NCI-H2081 treated with DMSO at 0.1 percent for 48 hours (cell line): ENCODE measurements at places on chromosomes 11 and 22.

GRCh38 chr11:112016088-112016764 is 9.0 kb upstream of the DLAT start:
- no peak for DNase-seq

GRCh38 chr11:65442842-65443331 is 20.3 kb downstream of the NEAT1 start:
- no peak for DNase-seq

GRCh38 chr11:133726542-133726941 is 118.8 kb downstream of the SPATA19 start:
- no peak for DNase-seq

GRCh38 chr11:8289492-8289918 is 25.8 kb upstream of the LMO1 start:
- no peak for DNase-seq

DNA sequence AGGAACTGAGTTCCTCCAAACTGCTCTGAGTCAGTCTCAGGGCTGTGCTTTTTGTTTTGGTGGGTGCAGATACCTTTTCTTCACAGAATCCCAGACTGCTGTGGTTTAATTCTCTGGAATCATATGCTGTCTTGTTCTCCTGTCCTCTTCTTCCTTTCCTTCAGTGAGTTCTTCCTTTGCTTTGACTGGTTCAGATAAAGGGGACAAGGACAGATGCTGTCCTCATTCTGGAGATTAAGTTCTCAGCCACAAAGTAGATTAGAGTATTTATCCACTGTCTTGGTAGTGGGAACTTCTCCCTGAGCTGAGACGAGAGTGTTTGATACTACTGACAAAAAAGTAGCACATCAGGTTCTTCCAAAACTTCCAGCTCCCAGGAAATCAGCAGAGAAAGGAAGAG is 13.3 kb downstream of the ZDHHC5 start:
- no peak for DNase-seq

DNA sequence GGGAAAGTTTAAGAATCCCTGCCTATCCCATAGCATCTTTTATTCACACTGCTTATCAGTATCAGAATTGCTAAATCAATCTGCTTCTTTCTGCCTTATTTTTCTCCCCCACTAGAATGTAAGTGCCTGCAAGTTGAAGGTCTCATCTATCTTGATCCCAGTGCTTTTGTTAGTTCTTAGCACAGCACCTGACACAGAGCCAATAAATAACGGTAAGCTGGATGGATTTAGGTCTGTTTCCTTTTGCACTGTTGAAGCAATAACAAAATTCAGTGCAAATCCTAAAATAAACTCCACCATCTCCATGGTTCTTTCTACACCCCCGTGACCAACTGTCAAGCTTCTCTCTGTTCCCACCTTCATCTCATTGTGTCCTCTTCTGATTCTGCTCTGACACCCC is 36.7 kb upstream of the CD44 start:
- DNase-seq, result no peak

- DNase-seq, result peak; percentile 14
These were observed 703 bp downstream of the POGLUT3 start for GRCh38 chr11:108497317-108498045.

DNA sequence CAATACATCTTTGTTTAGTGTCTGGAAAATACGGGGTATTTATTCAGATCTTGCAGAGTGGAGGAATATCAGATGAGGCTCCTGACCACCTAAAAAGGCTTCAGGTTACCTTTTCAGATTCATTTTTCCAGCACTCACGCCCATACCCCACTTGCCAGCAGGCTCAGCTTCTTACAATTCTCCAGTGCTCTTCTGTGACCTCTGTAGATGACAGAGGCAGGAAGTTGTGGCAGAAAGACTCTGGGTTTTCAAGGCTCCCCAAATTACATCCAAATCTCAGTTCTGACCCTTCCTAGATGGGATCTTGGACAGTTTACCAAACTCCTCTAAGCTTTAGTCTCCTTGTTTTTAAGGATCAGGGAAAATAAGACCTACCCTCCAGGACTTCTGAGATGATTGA is 61.1 kb downstream of the SYTL2 start:
- no peak for DNase-seq

- no peak for DNase-seq
These were observed 11.5 kb upstream of the DKK3 start for GRCh38 chr11:12019866-12020416.

DNA sequence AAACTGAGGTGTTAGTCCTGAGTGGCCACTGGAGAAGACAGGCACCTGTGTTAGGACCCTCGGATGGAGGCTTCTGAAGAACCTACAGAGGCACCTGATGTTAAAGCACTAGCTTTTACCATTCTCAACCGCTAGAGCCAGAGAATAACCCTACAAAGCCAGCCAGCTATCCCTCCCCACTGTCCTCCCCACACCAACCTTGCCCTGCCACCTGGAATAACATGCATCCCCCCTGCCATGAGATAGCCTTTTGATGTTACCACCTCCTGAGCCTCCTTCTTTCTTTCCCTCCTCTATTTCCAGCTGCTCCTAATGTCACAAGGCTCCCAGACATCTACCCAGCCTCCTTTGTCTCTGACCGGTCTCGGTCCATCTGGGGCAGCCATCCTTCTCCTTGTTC is 28.1 kb downstream of the COMMD9 start:
- DNase-seq, result no peak

DNA sequence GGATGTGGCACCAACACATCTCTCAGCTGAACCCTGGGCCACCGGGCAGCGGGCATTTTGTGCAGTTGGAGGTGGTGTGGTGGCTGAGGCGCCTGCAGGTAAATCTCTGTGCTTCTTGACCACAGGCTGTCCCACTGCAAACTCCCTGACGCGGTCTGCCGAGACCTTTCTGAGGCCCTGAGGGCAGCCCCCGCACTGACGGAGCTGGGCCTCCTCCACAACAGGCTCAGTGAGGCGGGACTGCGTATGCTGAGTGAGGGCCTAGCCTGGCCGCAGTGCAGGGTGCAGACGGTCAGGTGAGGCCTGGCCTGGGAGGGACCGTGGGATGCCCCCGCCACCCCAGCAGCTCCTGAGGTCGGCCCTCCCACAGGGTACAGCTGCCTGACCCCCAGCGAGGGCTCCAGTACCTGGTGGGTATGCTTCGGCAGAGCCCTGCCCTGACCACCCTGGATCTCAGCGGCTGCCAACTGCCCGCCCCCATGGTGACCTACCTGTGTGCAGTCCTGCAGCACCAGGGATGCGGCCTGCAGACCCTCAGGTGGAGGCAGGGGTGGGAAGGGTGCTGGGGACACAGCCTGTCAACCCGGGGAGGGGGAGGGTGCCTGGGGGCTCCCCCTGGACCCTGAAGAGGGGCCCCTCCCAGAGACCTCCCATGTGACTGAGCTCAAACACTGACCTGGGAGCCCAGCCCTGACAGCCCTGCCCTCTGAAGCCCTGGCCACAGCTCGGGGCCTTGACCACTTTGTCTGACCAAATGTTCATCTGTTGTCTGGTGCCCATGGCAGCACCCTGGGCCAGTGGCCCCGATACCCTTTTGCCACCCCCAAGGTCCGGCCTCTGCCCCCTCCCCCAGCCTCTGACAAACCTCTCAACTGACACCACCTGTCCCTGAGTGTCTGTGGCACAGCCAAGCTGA is 4.6 kb upstream of the PGGHG start:
- DNase-seq, result no peak

GRCh38 chr11:2899080-2899783 is 13.7 kb upstream of the CDKN1C start:
- DNase-seq, result no peak

GRCh38 chr22:23220485-23221350 is 40.4 kb downstream of the BCR start:
- no peak for DNase-seq

- DNase-seq, result no peak
These were observed 65.6 kb upstream of the SESN3 start for GRCh38 chr11:95296621-95297025.

DNA sequence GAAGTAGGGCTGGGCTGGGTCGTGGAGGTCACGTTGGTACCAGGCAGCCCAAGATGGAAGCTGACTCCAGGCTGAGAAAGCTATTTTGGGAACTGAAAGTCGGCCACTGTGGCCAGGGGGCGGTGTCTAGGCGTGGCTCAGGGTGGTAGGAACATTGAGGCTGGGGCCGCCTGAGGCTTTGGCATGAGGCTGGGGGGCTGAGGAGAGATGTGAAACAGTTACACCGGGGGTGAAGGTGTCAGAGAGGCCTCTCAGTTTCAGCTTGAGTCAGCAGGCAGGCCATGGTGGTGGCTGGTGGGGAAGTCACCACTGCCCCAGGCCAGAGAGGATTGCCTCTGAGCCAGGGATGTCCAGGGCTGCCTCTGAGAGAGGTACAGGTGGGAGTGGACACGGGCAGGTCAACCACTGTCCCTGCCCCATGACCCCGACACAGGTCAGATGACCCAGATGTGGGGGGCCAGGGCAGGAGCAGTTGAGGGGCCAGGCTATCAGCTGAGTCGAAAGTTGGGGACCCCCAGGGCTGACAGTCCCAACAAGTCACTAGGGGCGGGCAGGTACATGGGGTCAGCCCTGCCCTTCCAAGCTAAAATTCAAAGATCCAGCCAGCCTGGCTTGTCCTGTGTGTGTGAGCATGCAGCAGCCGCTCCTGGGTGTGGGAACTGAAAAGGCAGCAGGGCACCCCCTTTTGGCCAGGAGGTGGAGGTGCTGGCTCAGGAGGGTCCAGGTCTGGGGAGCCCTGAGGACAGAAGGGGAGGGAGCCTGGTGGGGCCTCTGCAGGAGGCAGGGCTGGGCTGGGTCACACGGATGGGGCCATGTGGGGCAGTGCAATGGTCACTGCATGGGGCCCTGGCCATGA is 7.2 kb downstream of the KCNK7 start:
- DNase-seq, result no peak

DNA sequence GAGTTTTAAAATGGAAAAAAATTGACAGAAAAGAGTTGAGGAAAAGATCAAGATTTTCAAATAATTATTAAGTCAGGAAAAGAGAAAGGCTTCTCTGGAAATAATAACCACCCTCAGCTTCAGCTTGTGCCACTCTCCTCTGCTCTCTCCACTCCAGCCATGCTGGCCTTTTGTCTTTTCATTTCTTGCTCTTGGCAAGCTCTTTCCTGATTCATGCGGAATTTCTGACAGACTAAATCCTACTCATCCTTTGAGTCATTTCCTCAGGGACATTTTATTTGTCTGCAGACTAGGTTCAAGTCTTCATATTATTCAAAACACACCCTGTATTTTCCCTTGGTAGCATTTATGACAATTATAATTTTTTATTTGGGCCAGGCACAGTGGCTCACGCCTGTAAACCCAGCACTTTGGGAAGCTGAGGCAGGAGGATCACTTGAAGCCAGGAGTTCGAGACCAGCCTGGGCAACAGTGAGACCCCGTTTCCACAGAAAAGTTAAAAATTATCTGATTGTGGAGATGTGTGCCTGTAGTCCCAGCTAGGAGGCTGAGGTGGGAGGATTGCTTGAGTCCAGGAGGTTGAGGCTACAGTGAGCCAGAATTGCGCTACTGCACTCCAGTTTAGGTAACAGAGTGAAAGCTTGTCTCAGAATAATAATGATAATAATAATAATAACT is 7.8 kb upstream of the P4HA3 start:
- no peak for DNase-seq

DNA sequence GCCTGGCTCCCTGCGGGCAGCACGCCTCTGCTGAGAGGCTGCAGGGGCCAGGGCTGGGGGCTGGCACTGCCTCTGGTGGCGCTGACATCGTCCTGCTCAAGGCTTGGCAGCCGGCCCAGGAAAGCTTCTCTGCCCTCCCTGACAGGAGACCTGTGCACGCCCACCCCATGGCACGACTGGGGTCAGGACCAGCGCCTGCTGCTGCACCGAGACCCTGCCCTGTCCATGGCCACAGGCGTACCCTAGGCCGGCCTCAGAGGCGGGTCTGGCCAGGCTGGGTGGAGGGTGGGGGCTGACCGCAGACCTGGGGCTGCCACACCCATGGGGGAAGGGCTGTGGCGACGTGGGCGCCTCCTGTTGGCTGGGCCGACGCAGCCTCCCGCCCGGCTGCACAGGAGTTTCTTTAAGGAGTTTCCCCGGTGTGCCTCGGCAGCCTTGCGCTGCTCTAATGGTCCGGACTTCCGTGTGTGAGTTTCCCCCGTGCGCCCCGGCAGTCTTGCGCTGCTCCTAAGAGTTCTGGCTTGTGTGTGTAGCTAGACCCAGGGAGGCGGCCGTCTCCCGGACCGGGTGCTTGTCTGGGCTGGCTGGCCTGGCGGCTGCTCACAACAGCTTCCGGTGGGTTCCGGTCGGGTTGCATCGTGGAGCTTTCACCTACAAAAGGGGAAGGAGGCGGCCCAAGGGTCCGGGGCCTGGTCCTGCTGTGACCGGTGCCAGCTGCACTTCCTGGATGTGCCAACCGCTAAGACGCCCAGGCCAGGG is 4.6 kb downstream of the TRABD start:
- no peak for DNase-seq

- no peak for DNase-seq
These were observed 401.0 kb downstream of the LARGE1 start for GRCh38 chr22:33519071-33519973.

DNA sequence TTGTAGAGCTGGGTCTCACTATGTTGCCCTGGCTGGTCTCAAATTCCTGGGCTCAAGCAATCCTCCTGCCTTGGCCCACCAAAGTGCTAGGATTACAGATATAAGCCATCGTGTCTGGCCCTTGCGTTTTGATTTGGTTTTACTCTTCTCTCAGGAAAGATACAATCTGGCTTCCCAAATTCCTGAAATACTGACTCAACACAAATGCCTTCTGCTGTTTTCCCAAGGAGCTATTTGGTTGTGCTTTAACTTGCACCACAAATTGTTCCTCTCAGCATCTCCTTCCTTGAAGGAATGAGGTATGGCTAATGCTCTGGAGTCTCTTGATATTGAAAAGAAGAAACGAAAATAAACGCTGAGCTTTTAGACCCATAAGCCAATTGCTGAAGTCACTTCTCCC is 110.0 kb upstream of the PAX6 start:
- DNase-seq, result no peak

DNA sequence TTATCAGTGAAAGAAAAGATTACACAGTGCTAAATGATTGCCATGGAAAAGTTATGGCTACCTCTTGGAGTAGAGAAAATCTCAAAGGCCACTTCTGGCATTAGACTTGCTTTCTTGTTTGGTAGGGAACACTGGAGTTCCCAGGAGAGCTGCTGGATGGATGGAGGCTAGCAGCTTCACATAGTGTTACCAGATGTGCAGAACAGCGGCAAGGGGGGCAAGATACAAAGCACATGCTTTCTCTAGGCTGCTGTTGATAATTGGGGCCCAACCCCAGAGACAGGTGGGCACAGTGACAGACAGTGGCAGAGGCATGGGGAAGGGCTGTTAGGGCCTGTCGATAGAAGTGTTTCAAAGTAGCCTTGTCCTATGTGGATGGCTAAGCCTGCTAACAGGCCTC is 94.9 kb downstream of the DBX1 start:
- DNase-seq, result no peak

- no peak for DNase-seq
These were observed 8.8 kb downstream of the MUC6 start for GRCh38 chr11:1027483-1028290.

GRCh38 chr11:62140304-62141110 is 16.7 kb downstream of the INCENP start:
- DNase-seq, result no peak

DNA sequence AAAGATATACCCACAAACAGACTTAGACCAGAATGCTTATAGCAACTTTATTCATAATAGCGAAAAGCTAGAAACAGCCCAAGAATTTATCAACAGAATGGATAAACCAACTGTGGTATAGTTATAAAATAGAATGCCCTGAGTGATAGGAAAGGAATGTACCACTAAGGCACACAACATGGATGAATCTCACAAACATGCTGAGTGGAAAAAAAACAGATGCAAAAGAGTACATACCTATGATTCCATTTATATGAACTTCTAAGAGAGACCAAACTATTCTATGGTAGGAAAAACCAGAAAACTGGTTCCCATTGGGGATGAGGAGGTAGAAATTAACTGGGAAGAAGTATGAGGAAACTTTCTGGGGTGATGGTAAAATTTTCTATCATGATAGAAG is 40.4 kb upstream of the GRIK4 start:
- no peak for DNase-seq
